Activated CD8-positive, alpha-beta memory T cell treated with anti-CD3 and anti-CD28 coated beads for 1 hour (primary cell): ENCODE measurements at places on chromosomes 7 and 10.

GRCh38 chr10:25024528-25024927 lies 8.1 kb downstream of the THNSL1 start:
- DNase-seq: no peak

GRCh38 chr10:96025566-96025965 lies 17.8 kb upstream of the CCNJ start:
- DNase-seq: no peak

DNA sequence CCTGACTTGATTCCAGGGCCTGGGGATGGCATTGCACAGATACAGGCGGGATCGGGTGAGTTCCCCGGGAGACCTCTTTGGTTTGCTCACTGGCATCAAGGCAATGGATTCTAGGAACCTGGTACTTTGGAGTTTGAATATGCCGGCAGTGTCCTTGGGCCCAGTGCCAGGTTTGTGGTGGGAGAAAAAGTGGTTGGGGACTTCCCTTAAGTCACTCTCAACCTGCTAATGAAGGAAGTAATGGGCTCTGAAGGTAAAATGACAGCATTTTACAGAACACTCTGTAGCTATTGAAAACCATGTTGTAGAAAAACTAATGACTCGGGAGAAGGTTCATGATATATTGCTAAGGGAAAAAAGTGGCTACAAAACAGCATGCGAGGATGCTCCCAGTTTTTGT lies 129.9 kb downstream of the CFAP58 start:
- DNase-seq: no peak

- no peak for DNase-seq
Observed at GRCh38 chr7:31290601-31291000, 49.9 kb downstream of the NEUROD6 start.

- DNase-seq: no peak
Observed at GRCh38 chr10:71713135-71714030, 6.2 kb downstream of the C10orf105 start.

- DNase-seq: no peak
Observed at GRCh38 chr10:109886037-109886780, 37.1 kb downstream of the XPNPEP1 start.

DNA sequence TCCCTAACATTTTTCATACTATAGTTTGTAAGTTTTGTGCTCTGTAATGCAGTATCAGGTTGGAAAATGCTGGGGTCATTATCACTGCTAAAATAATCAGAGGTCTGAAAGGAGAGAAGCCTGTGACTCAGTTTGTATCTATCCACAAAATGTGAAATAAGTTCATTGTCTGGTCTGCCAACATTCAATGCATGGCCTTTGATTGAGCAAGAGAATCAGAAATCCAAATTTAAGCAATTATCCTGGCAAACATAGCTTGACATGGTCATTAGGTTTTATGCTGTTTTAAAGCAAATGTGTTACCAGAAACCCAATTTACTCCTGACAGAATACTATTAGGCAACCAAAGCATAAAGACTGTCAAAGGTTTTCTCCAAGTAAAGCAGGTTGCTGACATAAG lies 709.7 kb upstream of the SEMA3D start:
- DNase-seq: no peak

GRCh38 chr7:125644109-125644508 lies 714.5 kb upstream of the POT1 start:
- no peak for DNase-seq

DNA sequence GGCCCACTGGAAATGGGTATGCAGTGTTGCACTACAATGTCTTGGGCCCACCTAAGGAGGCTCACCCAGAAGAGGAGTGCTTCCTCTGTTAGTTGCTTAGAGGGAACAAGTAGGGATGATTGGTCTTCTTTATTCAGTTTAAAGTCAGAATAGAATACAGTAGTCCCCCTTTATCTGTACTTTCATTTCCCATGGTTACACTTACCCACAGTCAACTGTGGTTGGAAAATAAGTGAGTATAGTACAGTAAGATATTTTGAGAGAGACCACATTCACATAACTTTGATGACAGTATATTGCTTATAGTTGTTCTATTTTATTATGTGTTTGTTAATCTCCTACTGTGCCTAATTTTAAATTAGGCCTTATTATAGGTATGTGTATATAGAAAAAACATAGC lies 151.4 kb downstream of the COL28A1 start:
- no peak for DNase-seq

DNA sequence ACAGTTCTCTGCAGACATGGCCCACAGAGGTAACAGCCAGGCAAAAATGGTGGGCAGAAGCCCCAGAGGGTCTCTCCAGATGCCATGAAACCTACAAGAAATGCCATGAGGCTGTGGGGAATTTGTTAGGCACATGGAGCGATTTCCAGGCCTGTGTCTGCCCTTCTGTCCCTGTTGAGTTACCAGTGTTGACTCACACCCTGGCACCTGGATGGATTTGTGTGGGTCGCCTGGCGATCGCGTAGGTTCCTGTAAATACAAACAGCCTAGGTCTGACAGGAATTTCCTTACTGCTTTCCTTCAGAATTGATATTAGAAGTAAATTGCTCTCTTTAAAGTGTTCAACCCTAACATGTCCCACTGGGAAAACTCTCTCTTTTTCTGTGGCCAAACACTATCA lies 164.9 kb upstream of the EEPD1 start:
- DNase-seq: no peak

DNA sequence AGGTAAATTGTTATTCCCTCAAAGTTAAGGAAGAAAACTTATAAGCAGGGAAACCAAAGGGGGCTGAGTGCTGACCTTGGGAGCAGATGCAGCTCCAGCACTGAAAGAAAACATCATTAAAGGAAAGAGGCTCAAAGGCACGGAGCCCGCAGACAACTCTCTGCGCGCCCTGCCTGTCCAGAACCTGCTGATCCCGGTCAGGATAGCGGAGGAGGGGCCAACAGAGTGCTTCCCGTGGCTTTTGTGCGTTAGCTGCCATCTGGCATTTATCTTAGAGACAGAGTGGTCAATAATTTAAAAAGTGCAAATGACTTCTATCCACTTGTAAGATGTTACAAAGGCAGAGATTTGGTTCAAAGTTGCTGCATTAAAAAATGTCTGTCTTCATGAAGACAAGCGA lies 162.1 kb downstream of the FANK1 start:
- no peak for DNase-seq

GRCh38 chr10:27620430-27621397 lies 116.6 kb downstream of the RAB18 start:
- DNase-seq: no peak

DNA sequence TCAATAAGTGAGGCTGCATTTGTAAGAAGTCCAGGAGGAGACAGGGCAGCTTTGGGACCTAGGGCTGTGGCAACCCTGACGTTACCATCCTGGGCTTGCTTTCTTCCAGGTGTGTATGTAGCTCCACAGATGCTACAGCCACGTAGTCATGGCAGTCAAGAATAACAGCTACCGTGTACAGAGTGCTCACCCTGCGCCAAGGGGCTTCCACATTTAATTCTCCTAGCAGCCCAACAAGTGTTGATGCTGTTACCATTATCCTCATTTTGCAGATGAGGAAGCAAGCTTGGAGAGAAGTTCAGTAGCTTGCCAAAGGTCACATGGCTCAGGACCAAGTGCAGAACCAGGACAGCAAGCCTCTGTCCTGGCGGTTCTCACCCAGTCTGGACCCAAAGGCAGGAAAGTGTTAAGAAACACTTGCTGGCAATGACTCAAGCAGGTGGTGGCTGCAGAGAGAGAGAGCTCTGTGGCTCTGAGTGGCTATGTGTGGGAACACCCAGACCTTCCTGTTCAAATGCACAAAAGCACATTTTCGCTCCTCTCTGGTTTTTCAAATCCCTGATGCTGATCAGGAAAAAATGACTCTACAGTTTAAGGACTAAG lies 89.8 kb downstream of the CREM start:
- DNase-seq: no peak

DNA sequence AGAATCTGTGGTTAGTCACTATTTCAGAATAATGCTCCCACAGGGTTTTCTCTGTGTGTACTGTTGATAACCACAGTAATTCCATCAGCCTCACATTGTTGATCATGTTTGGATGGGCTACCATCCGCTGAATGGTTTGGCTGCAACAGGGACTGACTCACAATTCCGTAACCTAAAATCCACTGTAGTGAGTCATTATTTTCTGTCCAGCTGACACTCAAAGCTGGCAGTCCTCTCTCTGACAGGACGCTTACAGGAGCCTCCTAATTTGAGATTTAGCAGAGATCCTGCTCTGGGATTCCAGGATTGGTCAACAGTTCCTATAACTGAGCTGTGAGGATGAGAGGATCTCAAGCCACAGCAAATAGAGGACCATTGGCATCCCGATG lies 32.7 kb downstream of the VWA2 start:
- no peak for DNase-seq

- no peak for DNase-seq
Observed at GRCh38 chr10:96341219-96342182, 17.3 kb downstream of the OPALIN start.

DNA sequence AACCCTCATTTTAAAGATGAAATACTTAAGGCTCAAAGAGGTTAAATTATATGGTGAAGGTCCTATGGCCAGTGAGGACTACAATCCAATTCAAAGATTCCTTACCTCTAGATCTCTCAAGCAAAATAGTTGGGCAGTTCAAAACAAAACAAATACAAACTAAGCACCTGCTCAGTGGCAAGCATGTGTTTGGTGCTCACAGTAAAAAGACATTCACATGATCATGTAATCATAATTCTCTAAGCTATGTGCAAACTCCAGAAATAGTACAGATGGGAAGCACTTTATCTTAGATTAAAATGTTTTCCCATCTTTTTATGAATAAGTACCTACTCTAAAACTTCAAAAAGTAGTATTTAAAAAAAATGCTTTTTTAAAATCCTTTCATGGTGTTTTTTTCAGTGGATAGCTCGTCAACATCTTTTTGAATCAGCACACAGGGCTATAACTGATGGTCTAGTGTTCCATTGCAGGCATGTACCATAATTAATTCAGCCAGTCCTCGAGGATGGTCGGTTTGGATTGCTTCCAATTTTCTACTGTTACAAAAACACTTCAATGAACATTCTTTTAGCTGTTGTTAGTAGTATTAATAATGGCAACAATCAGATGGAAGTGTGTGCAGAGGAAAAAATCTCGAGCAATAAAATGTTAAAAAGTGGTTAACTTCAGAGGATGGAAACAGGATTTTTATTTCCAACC lies 58.4 kb downstream of the CHCHD3 start:
- no peak for DNase-seq

GRCh38 chr7:30681331-30681797 lies 892 bp downstream of the CRHR2 start:
- DNase-seq: no peak

GRCh38 chr10:85600026-85600743 lies 766.4 kb downstream of the GRID1 start:
- no peak for DNase-seq

- DNase-seq: no peak
Observed at GRCh38 chr7:116661865-116662264, 10.1 kb upstream of the MET start.

GRCh38 chr7:22357311-22358175 lies 589 bp upstream of the RAPGEF5 start:
- no peak for DNase-seq

GRCh38 chr7:22452960-22453558 lies 46.9 kb downstream of the STEAP1B start:
- no peak for DNase-seq

DNA sequence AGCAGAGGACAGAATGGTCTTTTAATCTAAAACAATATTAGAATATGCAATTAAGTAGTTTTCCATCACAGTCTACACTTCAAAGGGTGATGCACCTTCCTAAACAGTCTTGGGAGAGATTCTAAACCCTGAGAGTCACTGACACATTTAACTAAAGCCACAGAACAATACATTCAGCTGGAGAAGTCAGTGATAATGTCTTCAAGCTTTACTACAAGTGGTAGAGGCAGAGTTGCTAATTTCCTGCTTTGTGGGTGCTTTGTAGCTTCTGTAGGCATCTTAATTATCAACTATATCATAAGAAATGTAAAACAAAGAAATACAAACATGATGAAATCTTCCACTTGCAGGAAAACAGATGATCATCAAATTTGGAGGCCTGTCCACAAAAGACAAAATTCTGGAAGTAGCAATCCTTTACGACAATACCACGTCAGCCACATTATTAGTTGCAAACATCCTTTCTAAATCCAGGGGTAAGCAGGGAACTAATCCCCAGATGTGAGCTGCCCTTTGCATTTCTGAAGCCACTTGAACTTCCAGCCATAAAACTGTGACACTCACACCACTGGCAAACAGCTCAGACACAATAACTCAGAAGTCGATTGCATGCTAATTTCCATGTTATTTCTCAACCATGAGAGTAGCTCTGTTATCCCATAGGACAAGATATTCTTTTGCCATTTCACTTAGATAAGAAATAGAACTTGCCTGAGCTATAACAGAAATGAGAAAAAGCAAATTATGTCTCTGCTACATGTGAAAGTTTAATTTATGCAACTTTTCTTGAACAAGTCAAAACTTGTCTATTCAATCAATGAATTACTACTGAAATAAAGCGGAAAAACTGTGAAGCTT lies 212.2 kb downstream of the FAM107B start:
- DNase-seq: no peak

GRCh38 chr10:5632446-5632845 lies 33.9 kb downstream of the ASB13 start:
- no peak for DNase-seq
